Neural progenitor cell (in vitro differentiated cells): ENCODE measurements at places on chromosomes 6 and 20. TPM values are rescaled to one million over a fixed set of nuclear protein-coding genes. Genes with fewer than 3 reads are reported as not detected.

The FKBP1C gene
- total RNA-seq: 0.34 TPM in 1 of 2 replicates, not detected in the other

The HAO1 gene
- not detected in 2 replicates for total RNA-seq

The FAM83C gene
- total RNA-seq: not detected in 2 replicates

The SSTR4 gene
- total RNA-seq: not detected in 2 replicates

The NKX2-2 gene
- total RNA-seq: not detected in 2 replicates

GRCh38 chr6:36357872-36358225 is 21.2 kb upstream of the BNIP5 start:
- peaks cover 8% of the 10 kb centered on the region for H3K4me1 ChIP-seq
- DNase-seq: no peak
- H3K36me3 ChIP-seq: no peaks in the 10 kb centered on the region
- H3K27me3 ChIP-seq: no peaks in the 10 kb centered on the region

DNA sequence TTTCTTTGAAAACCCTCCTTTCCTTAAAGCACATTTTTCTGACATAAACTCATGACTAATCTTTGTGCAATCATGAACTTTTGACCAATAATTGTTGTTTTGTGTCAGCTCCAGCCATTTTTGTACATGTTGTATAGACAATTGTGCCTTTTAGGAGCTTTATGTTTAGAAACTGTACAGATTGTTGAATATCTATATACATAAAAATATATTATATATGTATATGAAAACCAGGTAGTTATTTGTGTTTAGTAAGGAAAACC is 125.7 kb upstream of the EDN1 start:
- no peaks in the 10 kb centered on the region for H3K27me3 ChIP-seq
- H3K36me3 ChIP-seq: peaks cover 7% of the 10 kb centered on the region
- no peaks in the 10 kb centered on the region for H3K4me1 ChIP-seq
- H3K4me3 ChIP-seq: no peak overlapping the region
- no peak overlapping the region for H3K27ac ChIP-seq

- H3K4me3 ChIP-seq: no peak overlapping the region
- H3K27me3 ChIP-seq: no peaks in the 10 kb centered on the region
- no peak overlapping the region for H3K27ac ChIP-seq
- H3K36me3 ChIP-seq: no peaks in the 10 kb centered on the region
- H3K4me1 ChIP-seq: no peaks in the 10 kb centered on the region
These were observed 392.5 kb downstream of the FRK start for GRCh38 chr6:115668211-115668610.

GRCh38 chr20:50305636-50306477 is 115.2 kb downstream of the CEBPB start:
- no peaks in the 10 kb centered on the region for H3K27me3 ChIP-seq
- H3K4me3 ChIP-seq: no peak overlapping the region
- no peaks in the 10 kb centered on the region for H3K36me3 ChIP-seq
- no peak for DNase-seq
- H3K4me1 ChIP-seq: peaks cover 10% of the 10 kb centered on the region
- no peak overlapping the region for H3K27ac ChIP-seq

DNA sequence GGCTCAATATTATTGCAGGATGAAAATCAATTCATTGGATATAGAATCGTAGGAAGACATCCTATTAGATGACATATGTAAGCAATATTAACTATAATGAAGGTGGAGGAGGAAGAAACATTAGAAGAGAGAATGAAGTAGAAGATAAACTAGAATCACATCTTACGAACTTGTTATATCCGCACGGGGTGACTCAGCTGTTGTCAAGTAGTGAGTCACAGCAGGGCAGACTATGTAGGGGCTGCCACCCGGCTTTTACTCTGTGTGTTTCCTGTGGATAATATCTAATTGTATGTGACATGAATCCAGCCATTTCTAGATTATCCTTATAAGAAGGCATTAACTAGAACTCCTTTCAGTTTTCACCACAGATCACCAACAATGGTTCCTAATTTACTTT is 520.2 kb downstream of the DOK5 start:
- no peak overlapping the region for H3K4me3 ChIP-seq
- no peaks in the 10 kb centered on the region for H3K27me3 ChIP-seq
- DNase-seq: no peak
- H3K4me1 ChIP-seq: no peaks in the 10 kb centered on the region

DNA sequence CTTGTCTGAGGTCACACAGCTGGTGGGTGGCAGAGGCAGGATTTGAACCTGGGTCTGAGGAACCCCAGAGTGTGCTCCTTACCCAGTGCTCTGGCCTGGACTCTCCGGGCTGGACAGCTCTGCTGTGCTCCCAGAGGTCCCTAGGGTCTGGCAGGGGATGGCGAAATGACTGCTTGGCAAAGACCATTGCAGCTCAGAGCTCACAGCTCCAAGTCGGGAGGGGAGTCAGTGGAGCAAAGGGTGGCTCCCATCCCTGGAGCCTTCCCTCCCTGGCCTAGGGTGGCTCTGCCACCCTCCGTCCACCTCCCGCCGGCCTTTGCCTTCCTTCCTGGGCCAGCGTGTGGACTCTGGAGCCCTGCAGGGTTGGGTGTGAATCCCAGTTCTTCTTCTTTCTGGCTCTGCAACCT is 17.5 kb downstream of the CEBPB start:
- H3K36me3 ChIP-seq: no peaks in the 10 kb centered on the region
- no peak overlapping the region for H3K27ac ChIP-seq
- H3K4me3 ChIP-seq: no peak overlapping the region
- H3K27me3 ChIP-seq: no peaks in the 10 kb centered on the region
- DNase-seq: no peak

DNA sequence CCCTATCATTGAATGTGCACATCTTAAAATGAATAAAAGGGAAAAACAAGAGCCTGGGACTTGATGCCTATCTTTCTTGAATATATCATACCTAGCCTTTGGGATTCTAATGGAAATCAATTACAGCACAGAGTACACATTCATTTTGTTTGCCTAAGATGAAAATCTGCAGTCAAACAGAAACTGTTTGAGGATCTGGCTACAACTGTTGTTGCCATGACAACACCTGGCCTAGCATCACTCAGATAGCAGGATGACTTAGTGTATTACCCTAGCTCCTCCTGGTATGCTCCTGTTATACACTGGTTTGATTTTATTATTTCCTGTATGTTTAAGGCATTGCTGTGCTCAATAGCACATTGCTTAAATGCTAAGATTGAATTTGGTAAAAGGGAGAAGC is 71.5 kb upstream of the LAMP5 start:
- H3K36me3 ChIP-seq: peaks cover 11% of the 10 kb centered on the region
- H3K27me3 ChIP-seq: no peaks in the 10 kb centered on the region
- H3K4me3 ChIP-seq: no peak overlapping the region
- no peaks in the 10 kb centered on the region for H3K4me1 ChIP-seq
- DNase-seq: no peak
- H3K27ac ChIP-seq: no peak overlapping the region
